Occipital lobe (tissue), 3 donors: ENCODE measurements at places on chromosomes 7 and 10.

DNA sequence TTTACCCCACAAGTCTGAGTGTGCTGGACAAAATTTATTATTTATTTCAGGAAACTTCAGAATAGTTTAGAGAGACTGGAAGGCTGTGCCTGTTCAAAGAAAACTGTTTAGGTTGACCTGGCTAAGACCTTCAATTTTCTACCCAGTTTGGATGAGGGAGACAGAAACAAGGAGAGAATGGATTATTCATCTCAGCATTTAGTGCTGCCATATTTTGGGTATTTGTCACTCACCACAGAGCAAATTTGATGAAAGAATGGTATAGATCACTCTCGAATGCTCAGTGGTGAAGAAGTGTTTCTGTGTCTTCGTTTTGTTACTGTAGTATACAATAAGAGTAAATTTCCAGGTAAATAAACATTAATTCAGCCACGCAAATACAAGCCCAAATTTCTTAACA lies 71.8 kb downstream of the SEMA3C start:
- no peak for DNase-seq

GRCh38 chr10:11530806-11531205 lies 80.6 kb downstream of the USP6NL start:
- no peak for DNase-seq

GRCh38 chr7:205115-206010 lies 13.0 kb downstream of the FAM20C start:
- DNase-seq: no peak

DNA sequence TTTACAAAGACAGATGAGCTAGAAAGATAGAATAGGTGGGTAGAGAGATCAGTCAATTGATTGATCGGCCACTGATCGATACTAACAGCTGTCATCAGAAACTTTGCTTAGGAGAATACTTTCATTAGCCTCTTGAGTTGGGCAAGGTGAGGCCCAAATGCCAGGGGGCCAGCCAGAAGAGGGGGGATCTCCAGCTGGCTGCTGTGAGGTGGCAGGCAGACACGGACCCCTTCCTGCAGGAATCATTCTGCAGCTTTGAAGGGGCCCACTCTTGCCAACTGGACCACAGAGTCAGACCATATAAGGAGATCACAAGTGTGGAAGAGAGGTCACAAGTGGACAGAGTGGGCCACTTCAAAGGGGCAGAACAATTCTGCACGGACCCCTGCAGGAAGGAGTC lies 62.9 kb upstream of the DOCK1 start:
- DNase-seq: no peak

DNA sequence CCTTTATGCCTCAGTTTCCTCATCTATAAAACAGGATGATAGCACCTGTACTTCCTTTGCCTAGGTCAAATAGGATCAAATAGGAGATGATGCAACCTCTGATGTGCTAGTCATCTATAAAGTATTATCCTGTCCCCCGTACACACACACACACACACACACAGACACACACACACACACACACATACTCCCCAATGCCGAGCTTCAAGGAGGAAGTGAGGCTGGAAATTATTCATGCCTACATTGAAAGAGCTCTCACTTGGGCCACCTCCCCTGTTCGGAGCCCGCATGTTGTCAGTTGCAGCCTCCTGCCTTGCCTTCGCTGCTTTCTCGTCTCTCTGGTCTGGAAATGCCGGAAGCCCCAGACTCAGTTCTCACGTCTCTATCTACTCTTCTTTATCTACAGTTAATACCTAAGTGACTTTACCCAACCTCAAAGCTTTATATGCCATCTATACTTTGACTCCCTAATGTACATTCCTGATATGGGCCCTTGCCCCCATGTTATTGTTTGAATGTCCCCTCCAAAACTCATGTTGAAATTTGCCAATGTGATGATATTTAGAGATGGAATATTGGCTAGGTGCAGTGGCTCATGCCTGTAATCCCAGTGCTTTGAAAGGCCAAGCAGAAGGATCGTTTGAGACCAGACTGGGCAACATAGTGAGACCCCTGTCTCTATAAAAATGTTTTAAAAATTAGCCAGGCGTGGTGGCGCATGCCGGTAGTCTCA lies 6.9 kb upstream of the UBE2H start:
- DNase-seq: no peak

GRCh38 chr10:116676633-116677032 lies 55.9 kb downstream of the PNLIPRP2 start:
- no peak for DNase-seq

DNA sequence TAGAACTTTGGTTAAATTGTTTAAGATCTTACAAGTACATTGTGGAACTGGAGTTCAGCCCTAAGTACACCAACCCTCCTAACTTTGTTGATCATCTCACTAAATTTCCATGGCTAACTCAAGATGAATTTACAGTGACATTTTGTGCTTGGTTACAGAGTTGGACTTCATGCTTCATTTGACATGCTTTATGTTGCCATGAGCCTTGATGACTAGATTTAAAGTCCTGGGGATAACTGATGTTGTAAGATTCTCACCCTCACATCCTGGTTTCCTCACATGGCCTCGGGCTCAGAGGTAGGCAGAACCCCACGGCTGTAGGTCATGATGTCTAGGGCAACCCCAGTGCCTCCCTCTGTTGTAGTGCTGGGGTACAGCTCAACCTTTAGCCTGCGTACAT lies 397.2 kb upstream of the IGFBP3 start:
- no peak for DNase-seq

DNA sequence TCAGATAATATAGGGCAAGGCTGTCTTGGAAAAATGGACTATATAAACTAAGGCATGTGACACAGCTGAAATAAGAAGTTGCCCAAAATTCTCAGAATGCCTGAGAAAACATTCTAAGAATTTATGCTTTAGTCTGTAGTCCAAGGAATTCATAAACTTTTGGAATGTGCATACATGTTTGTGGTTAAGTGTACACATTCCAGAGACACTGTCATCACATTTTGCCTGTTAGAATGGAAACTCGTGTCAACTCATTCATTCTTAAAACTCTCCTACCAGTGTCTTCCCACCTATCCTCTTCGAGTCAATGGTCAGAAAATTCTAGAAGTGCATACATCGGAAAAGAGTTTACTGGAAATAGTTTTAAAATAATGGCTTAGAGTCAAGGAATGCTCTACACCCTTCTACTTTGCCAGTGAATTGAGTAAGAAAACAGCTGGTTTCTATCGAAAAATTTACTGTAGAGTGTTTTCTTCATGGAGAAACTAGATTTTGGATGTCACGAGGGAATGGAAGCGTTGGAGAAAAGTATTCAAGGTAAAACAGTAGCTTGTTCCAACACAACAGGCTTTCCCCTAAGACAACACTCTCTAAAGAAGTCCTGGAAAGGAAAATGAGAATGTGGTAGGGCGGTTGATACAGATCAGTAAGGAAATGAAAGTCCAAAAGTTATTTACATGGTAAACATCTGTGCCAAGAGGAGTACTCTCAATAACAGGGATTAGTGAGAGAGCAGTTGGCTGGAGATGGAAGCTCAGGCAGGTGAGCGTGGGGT lies 1177.6 kb upstream of the C7orf33 start:
- no peak for DNase-seq

GRCh38 chr7:156166692-156167416 lies 354.6 kb upstream of the SHH start:
- DNase-seq: no peak

- DNase-seq: no peak
Observed at GRCh38 chr10:79948976-79949722, at the start of gene SFTPD. SFTPD (minus strand) TSS chr10:79949105; CDS start chr10:79946659, 2,446 bp downstream.

DNA sequence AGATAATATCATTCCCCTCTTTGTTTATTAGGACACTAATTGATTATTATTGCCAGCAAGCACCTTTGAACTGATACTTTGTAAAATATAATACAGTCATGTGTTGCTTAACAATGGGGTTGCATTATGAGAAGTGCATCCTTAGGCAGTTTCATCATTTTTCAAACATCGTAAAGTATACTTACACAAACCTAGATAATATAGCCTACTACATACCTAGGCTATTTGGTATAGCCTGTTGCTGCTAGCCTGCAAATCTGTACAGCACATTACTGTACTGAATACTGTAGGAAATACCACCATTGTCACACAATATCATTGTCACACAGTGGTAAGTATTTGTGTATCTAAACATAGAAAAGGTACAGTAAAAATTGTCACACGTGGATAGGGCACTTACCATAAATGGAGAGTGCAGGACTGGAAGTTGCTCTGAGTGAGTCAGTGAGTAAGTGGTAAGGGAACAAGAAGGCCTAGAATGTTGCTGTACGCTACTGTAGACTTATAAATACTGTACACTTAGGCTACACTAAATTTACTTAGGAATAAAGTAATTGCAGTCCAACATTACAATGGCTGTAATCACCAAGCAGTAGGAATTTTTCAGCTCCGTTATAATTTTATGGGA lies 70.7 kb downstream of the LCOR start:
- no peak for DNase-seq

- DNase-seq: no peak
Observed at GRCh38 chr7:89401690-89402089, 606.2 kb upstream of the TEX47 start.

GRCh38 chr7:96614154-96614867 lies 95.3 kb downstream of the SEM1 start:
- no peak for DNase-seq

- DNase-seq: no peak
Observed at GRCh38 chr10:86255405-86256251, 111.0 kb downstream of the GRID1 start.

GRCh38 chr10:21279217-21279575 lies 246.3 kb downstream of the SKIDA1 start:
- no peak for DNase-seq
